Fibroblast of villous mesenchyme (primary cell): ENCODE measurements at places on chromosomes 5 and 9. TPM values are rescaled to one million over a fixed set of nuclear protein-coding genes. Genes with fewer than 3 reads are reported as not detected.

Gene EMB
- total RNA-seq = 0.86 and 0.97 TPM in 2 replicates

Gene SHOC1
- under 0.01 TPM in 1 of 2 replicates, not detected in the other for total RNA-seq

Gene PALM2AKAP2
- 24.5 and 31.5 TPM in 2 replicates for total RNA-seq

Gene FAM153A
- not detected in 2 replicates for total RNA-seq

Gene GPR150
- 0.32 and 0.43 TPM in 2 replicates for total RNA-seq

Gene PDE6A
- under 0.01 TPM in 1 of 2 replicates, not detected in the other for total RNA-seq

Gene ZNF354C
- total RNA-seq = 6.8 and 9.1 TPM in 2 replicates

DNA sequence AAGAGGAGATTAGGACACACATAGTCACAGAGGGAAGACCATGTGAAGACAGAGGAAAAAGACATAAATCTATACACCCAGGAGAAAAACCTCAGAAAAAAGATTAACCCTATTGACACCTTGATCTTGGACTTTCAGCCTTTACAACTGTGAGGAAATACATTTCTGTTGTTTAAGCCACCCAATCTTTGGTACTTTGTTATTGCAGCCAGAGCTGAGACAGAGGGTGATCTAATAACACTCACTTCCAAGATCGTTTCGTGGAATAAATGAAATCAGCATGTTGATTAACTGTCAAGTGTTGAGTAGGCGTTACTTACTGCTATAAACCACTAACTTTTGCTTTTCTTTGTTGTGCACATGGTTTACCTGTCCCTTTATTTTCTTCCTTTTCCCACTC is 361.2 kb upstream of the RIOK2 start:
- no peak for DNase-seq

GRCh38 chr9:125407974-125408900 is 146.6 kb downstream of the GAPVD1 start:
- DNase-seq = peak; percentile 68

DNA sequence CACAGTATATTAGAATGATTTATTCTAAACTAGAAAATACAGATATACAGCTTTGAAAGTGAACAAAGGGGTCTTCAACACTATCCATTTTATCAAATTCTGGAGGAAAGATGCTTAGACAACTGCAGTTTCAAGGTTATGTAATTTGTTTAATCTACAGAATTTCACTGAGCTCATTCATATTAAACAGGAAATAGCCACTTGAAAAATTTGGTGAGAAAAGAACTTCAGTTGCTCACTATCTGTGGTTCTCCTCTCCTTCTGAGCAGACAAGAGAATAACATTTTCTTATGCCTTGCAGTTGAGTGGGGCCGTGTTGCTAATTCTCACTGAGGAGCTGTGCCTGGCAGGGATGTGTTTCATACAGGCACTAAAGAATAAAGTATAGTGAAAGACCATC is 1428.2 kb downstream of the CDH12 start:
- no peak for DNase-seq

DNA sequence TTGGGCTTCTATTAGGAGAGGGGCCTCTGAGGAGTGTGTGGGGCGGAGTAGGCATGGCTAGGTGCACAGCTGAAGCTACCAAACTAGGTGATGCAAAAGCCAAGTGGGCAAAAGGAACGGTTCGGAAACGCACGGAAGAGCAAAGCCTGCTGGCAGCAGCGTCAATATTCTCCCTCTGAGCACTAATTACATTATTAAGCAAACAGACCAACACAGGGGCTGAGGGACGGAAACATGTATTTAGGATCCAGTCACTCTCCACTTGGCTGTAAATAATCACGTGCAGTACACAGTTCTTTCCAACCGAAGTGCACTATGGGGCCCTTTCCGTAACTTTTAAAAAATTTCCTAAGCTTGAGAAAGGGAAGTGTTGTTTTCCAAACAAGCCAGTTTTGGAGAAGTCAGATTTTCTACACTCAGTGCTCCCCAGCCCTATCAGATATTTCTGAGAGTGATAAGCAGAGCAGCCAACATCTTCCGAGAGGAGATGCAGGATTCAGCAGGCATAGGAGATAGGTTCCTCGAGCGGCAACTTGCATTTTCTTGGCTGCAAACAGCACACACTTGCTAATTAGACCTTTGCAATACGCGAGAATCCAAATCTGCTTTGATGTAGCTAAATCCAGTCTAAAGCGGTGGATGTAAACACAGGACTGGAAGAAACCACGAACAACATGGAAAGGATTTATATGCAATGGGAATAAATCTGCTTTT is 217.2 kb upstream of the TBCA start:
- DNase-seq = no peak

- DNase-seq = no peak
Measured at GRCh38 chr5:77871946-77872345, 95.8 kb upstream of the TBCA start.

DNA sequence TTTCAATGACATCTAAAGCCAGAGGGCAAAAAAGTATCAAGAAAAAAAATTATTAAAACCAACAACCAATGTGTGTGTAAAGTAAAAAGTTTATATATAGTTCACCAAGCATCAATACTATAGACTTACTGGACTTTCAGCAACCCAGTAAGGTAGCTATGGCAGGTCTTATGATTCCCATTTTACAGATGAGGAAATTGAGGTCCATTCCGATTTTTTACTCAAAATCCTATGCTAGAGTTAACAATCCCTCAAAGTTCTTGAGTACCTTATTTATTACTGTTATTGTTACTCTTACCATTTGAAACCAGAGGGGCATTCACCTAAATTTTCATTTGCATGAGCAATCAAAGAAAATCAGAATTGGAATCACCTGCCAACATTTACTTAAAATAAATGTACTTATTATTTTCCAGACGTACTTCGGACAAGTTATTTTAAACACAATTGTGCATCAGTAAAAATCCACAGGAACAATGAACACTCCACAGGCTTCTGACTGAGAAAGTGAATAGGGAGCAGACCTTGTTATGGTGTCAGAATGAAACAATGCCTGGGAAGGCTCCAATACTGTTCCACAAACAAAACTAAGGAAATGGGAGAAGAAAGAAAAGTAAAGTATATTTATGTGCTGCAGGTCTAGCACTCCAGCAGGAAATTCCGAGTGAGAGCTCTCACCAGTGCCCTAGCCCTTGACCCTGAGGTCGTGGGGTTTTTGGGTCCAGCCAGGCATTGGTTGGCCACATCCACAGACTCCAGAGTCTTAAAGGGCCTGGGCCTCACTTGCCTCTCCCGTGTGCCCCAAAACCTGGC is 229.9 kb downstream of the PIK3R1 start:
- no peak for DNase-seq

DNA sequence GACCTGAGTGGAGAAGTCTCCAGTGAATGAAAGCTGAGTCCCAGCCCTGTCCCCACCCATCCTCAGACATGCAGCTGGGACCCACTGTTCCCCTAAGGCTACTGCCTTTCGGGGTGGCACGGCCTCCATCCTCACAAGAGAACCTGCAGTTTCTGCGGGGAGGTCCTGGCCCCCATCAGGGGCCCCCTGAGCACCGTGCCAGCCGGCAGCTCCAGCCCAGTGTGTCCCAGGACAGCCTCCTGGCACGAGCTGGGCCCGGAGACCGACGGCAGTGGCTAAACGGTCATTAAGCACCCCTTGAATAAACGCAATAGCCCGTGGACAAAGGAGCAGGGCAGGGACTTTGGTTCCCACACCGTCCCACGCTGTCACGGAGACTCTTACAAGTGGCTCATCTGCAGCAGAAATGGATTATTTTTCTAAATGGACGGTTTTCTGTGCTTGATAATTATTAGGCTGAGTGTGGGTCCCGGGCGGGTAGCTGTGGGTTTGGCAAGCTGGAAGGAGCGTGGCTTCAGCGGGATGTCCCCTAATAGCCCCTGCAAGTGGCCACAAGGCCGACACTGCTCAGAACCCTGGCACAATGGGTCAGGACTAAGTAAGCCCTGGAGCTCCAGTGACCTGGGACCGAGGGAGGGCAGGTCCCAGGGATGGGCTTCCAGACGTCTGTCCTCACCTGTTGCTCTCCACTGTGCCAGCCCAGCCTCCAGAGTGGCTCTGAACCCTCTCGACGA is 17.4 kb downstream of the FAM78A start:
- no peak for DNase-seq

- DNase-seq = no peak
Measured at GRCh38 chr5:5178136-5178535, 38.0 kb downstream of the ADAMTS16 start.

DNA sequence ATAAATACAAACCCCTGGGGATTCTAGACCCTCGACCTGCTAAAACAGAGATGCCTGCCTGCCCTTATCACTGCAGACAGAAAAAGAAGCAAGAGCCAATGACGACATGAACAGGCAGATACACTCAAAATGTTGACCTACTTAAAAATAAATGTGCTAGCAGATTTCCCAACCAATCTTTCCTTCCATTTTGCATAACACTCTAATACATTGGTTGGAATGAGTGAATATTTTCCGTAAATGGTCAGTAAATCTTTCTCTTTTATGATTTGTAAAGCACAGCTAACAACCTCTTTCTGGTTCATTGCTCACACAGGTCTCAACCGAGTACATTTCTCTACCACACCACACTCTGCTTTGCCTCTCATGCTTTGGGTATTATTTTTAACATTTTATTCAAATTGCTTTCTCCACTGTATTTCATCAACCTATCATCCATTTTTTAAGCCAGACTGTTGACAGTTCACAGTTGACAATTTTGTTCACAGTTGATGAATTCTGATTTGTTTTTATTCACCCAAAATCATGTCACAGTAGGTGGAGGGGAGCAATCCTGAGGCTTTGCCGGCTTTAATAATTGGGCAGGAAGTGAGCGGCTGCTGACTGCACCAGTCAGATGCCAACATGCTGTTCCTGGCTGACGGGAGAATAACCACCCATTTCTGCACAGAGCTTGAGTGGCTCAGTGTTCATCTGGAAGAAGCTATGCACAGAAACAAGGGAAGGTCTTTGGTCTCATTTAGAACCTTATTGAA is 426.6 kb downstream of the SPOCK1 start:
- peak; percentile 77 for DNase-seq

GRCh38 chr5:34707451-34708107 is 51.5 kb downstream of the RAI14 start:
- no peak for DNase-seq

DNA sequence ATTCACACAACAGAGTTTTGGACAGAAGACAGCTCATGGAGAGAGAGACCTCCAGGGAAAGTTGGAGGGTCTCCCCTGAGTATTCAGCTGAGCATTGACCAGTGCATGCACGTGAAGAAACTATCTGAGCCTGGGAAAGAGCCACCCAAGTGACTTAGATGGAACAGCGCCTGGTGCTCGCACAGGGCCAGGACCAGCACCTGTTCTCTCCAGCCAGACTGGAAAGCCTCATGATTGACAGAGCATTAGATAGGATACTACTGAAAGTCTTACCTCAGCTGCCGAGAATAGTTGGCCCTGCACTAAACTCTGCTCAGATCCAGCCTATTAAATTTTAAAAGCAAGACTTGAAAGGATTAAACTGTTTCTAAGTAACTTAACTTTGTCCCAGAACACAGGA is 28.3 kb upstream of the NEURL1B start:
- DNase-seq = no peak

DNA sequence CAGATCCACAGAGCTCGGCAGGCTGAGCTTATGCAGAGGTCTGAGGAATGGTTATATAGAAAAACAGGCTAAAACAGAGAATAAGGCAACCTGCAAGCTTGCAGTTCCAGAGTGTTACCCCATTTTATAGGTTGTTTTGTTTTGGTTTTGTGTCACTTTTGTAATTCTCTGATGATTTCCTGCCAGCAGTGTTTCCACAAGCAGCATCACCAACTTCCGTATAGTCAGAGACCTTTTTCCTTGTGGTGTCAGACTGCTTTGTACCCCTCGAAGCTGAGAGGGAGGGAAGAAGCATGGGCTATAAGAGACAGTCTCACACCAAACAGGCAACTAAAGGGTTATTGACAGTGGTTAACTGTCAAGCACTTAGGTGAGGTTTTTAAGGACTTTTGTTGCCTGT is 61.8 kb downstream of the TLE4 start:
- no peak for DNase-seq
